ENCODE measurements at places on chromosomes 5 and 9.

DNA sequence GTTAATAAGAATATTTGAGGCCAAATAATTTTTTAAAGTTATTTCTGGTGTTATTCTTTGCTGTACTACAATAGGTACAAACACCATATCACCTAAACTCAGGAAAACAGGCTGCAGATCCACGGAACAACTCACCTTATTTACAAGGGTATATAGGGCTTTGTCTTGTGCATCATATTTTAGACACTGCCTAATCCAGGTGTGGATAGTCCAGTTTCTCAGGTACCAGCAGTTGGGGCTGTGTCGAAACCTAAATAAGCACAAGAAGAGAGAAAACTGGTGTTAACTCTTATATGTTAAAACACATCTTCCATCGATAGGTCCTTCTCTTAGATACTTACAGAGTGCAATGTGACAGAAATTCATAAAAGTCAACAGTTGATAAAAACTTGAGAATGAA, 82.2 kb downstream of the MRPS27 start:
- no peak for DNase-seq

GRCh38 chr5:106587-106986, 14.6 kb downstream of the PLEKHG4B start:
- DNase-seq: no peak

- no peak for DNase-seq
These were observed 102.3 kb downstream of the ENTREP1 start for GRCh38 chr9:69427286-69427685.

GRCh38 chr9:130632841-130633240, 31.6 kb upstream of the PRDM12 start:
- DNase-seq: no peak

GRCh38 chr5:111784491-111785181, 27.6 kb upstream of the NREP start:
- DNase-seq: no peak

GRCh38 chr9:15525958-15526357, 15.2 kb upstream of the PSIP1 start:
- DNase-seq: no peak

- no peak for DNase-seq
These were observed 219.0 kb upstream of the EDIL3 start for GRCh38 chr5:84603568-84604185.

DNA sequence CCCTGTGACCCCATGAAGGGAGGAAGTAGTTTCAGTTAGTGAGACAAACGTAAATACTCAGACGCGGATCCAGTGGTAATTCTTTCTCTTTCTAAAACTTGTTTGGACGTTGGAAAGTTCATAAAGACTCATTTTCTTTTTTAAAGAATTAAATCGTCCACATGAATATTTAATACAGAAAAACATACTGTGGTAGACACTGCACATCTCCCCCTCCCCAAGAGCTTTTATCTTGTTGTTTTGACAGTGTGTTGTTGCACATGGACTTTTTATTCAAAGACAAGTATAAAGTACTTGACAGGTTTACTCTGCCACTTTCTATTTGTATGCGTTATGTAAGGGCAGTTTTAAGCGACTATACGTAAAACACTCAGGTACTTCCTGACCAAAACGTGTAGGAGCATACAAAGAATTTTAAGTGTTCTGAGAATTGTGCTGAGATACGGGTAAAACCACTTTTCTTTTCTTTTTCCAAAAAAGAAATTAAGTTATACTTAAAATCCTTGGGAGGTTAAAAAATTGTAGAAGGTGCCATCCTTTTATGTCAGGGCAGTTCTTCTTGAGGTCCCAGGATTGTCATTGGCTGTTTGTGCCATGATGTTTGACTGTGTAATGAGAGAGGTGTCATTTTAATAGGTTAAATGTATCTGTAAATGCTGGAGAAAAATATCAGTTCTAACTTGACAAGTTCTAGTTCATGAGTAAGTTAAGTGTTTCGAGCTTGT, 1.3 kb downstream of the NIPBL start:
- DNase-seq: no peak

All from activated T-cell treated with anti-CD3 and anti-CD28 coated beads for 48 hours (primary cell).